ENCODE measurements at places on chromosomes 6 and 20. TPM values are rescaled to one million over a fixed set of nuclear protein-coding genes. Genes with fewer than 3 reads are reported as not detected.
A peak's percentile ranks its signal among the peaks of the same experiment; 100 is the strongest.

LRRC73 gene
- total RNA-seq, result 0.12 TPM

IL17A gene
- not detected for total RNA-seq

LTA gene
- 1,021 TPM for total RNA-seq

CLPSL2 gene
- total RNA-seq, result not detected

SLC25A27 gene
- total RNA-seq, result not detected

FITM2 gene
- 2.2 TPM for total RNA-seq

DNA sequence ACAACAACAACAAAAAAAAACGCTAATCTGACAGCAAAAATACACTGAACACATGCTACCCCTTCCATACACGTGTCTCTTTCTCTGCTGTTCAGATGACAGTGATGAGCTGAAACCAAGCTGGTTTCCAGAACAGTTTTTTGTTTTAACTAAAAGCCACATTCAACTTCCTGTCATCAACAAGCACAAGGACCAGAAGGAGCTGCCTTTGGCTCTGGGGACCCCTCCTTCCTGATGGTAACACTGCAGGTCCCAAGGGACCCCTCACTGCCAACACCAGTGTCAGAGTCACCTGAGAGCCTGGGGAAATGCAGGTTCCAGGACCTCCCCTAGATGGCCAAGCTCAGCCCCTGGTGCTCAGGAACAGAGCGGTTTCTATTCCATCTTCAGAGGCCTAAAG is 6.0 kb downstream of the CST7 start:
- H3K36me3 ChIP-seq, result peaks cover 66% of the 10 kb centered on the region
- peak overlapping the region; percentile 64 for H3K27ac ChIP-seq
- peaks cover 44% of the 10 kb centered on the region for H3K4me1 ChIP-seq

DNA sequence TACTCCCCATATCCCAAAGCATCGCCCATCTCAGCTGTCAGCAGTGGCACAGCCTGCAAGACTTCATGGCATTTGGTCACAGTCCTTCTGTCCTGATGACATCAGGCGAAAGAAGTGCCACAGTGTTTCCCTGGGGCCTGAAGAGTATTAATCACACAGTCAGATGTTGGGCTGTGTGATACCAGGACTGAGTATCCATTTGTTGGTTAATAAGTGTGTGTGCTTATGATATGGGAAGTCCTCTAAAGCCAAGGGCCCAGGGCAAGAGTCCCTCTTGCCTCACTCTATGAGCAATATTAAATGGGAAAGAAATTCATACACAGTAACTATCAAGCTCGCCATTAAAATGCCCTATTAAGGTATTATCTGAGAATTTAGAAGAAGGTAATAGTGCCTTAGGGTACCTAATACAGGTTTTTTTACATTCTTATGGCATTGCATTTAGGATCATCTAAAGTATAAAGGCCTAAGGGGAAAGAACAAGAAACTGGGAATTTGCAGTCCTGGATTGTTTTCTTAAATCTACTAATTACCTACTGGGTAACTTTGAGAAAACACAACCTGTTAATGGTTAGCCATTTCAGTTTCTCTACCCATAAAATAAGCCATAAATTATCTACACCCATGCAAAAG is 204.1 kb upstream of the PREP start:
- no peak overlapping the region for H3K4me3 ChIP-seq
- no peaks in the 10 kb centered on the region for H3K27me3 ChIP-seq
- DNase-seq, result no peak
- H3K27ac ChIP-seq, result no peak overlapping the region

DNA sequence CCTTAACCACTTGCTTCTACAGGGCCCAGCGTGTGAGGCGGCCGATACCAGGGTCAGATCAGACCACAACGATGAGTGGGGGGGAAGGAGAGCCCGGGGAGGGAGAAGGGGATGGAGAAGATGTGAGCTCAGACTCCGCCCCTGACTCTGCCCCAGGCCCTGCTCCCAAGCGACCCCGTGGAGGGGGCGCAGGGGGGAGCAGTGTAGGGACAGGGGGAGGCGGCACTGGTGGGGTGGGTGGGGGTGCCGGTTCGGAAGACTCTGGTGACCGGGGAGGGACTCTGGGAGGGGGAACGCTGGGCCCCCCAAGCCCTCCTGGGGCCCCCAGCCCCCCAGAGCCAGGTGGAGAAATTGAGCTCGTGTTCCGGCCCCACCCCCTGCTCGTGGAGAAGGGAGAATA is 2.8 kb downstream of the RING1 start:
- DNase-seq, result no peak
- no peak overlapping the region for H3K27ac ChIP-seq
- H3K27me3 ChIP-seq, result peaks cover 34% of the 10 kb centered on the region
- H3K4me1 ChIP-seq, result peaks cover 37% of the 10 kb centered on the region

DNA sequence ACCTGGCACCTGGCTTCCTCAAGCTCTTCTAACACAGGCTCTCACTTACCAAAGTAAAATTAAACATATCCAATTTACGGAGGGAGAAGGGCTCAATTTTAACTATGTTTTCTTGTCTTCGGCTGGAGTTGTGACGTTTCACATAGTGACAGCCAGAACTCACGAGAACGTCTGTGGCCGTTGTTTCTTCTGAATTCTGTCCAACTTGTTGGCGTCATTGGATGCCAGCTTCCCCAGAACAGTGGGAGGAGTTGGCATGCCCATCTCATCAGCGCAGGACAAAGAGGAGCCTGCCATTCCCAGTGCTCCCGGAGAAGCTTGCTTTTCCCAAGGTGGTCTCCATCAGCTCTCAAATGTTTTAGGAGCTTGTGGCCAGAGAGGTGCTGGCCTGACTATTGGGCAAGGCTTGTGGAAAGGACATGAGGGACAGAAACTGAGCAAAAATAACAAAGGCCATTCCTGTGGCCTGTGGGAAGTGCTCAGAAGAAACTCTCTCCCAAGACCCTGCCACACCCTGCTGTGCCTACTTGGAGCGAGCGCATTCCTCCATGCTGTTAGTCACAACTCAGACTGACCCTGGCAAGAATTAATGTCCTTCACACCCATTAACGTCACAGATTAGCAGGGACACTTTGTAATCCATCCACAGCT is 265.4 kb upstream of the CDH4 start:
- no peak overlapping the region for H3K27ac ChIP-seq
- H3K27me3 ChIP-seq, result no peaks in the 10 kb centered on the region
- H3K4me1 ChIP-seq, result no peaks in the 10 kb centered on the region

DNA sequence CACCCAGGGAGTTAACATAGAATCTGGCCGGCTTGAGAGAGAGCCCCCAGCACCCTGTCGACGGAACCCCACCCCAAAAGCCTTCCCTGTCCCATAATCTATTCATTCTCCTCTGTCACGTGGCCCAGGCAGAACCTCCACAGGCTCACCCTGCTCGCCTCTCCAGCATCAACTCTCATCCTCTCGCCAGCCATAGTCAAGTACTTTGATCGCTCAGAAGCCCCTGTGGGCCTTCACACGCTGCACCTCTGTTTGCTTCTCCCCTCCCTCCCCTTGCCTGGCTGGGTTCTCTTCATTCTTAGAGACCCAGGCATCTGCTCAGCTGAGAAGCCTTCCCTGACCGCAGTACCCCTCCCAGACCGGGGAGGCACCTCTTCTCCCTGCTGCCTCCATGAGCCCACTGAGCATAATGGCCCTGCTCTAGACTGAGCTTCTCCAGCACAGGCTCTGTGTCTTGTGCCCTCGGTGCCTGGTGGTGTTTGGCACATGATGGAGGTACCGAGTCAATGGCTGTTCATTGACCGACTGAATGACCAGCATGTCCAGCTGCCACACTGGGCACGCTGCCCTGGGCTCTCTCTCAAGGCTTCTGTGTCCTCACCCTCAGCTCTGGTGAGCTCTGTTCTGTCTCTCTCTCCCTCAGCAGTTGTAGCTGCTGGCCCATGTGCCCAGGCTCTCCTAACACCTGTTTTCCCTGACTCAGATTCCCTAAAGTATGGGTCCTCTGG is 33.7 kb downstream of the PKIG start:
- H3K36me3 ChIP-seq, result peaks cover 36% of the 10 kb centered on the region
- peak overlapping the region; percentile 84 for H3K27ac ChIP-seq
- DNase-seq, result no peak
- H3K4me1 ChIP-seq, result peaks cover 35% of the 10 kb centered on the region
- no peak overlapping the region for H3K4me3 ChIP-seq
- H3K27me3 ChIP-seq, result no peaks in the 10 kb centered on the region

DNA sequence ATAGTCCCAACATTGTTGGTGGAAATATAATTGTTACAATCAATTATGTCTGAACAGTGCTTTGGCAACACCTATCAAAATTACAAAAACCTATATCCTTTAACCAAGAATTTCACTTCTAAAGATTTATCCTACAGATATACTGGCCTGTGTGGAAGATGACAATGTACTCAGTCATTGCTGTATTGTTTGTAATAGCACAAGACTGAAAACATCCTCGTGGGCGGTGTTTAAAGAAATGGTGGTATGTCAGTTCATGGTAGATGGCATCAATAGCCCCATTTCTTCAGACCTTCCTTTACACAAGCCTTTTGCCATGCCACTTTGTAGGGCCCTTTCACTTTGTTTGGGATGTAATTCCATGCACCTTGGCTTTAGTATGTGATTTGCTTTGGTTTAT is 9.8 kb upstream of the TPBG start:
- no peaks in the 10 kb centered on the region for H3K36me3 ChIP-seq
- no peak for DNase-seq
- H3K4me3 ChIP-seq, result no peak overlapping the region
- H3K27me3 ChIP-seq, result peaks cover 4% of the 10 kb centered on the region

- H3K4me1 ChIP-seq, result no peaks in the 10 kb centered on the region
- no peak overlapping the region for H3K27ac ChIP-seq
- H3K36me3 ChIP-seq, result peaks cover 25% of the 10 kb centered on the region
Observed at GRCh38 chr20:4862661-4863060, 138.6 kb downstream of the SLC23A2 start.

DNA sequence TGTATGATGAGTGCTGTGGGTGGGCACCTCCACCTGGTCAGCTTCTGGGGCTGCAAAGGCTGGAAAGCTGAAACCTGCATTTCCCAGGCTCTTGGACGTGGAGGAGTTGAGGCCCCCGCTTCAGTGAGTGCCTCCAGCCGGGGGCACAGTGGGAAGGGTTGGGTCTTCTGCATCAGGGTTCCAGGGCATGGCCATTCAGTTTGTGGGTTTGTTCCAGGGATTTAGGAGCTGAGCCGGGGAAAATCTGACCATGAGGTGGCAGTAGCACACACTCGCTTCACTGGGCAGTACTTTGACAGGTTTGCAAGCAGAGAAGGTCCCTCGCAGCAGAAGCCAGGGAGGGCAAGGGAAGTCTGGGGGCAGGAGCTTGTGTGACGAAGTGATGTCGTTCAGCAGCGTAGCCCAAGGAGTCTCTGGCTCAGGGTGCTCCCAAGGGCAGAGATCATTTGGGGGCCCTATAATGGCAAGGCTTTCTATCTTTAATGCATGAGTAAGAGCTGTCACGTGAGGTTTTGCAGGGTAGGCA is 69.5 kb upstream of the SULF2 start:
- no peak for DNase-seq
- H3K4me3 ChIP-seq, result no peak overlapping the region
- no peaks in the 10 kb centered on the region for H3K36me3 ChIP-seq
- H3K27ac ChIP-seq, result no peak overlapping the region
- peaks cover 4% of the 10 kb centered on the region for H3K27me3 ChIP-seq

DNA sequence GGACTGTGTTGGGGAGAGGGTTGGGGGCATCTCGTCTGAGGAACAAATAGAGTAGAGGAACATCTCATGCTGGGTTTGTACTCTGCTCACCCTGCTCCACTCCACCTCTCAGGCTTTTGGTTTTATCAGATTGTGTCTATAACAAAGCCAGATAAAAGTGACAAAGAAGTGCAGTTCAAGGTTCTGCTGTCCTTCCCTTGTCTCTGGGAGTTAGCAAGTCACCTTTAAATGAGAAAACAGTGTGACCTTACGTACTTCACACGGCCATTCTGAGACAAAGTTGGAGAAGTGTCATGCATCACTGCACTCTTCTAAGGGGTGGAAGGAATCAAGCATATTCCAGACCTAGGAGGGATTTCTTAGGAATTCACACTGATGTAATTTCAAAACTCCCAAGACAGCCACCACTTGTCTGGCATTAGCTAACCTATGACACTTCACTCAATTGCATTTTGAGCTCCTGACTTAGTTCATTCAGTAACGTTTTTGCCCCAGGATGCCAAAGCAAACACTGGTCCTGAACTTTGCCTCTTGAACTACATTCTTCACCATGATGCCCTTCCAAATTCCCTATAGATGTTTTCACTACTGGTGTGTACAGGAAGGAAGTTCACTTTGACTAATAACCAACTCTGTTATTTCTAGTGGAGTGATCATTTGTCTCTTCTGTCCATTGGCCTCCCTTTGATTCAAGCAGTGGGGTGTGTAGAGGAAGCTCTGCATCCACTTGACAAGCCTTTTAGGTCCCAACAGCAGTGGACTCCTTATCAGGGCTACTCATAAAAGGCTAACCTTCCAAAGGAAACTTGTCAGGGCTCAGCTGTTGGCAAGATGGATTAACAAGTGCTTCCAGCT is 647.6 kb upstream of the FLRT3 start:
- H3K4me1 ChIP-seq, result no peaks in the 10 kb centered on the region
- H3K36me3 ChIP-seq, result no peaks in the 10 kb centered on the region
- H3K27me3 ChIP-seq, result no peaks in the 10 kb centered on the region
- no peak overlapping the region for H3K4me3 ChIP-seq

DNA sequence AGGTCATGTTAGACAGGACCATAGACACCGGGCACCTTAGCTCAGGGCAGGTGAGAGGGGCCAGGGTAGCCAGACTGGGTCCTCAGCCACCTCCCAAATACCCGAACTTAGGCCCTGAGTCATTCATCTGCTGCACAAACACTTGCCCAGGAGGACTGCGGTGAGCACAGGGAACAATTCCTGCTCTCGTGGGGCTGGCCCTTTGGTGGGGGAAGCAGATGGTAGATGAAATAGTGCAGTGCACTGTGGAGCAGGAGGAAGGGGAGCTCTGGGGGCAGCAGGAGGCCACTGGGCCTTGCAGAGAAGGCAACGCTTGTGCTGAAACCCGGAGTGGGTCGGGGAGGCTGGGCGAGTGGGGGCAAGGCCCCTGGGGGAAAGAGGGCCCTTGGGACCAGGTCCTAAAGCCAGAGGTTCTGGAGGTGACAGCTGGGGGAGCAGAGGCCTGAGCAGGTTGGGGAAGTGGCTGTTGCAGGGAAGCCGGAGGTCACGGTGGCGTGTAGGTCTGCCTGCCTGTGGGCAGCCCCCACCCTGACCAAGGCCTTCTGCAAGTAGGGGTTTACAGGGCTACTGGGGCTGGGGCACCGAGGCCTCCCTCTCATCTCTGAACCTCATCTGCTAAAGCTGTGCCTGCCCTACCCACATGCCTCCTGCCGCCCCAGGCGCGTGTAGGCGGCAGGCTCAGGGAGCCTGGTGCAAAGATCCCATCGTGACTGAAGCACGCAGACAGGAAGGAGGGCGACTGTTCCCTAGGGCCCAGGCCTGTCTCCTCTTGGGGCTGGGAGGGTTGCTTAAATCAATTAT is 4.7 kb upstream of the NPBWR2 start:
- no peaks in the 10 kb centered on the region for H3K36me3 ChIP-seq
- no peaks in the 10 kb centered on the region for H3K4me1 ChIP-seq
- no peak overlapping the region for H3K27ac ChIP-seq
